RPMI7951 (cell line): ENCODE measurements at places on chromosomes 5 and 9.

DNA sequence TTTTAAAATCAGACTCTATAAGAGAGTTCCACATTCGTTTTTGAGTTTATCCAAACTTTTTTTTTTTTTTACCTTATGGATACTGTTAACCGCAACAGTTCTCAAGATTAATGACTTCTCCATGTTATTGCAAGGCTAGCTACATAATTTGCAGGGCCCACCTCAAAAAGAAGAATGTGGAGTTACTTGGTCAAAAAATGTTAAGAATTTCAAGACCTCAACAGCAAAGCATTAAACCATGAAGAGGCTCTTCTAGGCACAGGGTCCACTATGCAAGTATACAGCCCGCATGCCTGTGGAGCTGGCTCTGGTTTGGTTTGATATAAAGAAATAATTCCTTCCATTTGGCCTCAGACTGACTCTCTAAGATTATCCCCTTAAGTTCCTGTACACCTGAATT lies 133.3 kb upstream of the TLX3 start:
- no peak for DNase-seq

DNA sequence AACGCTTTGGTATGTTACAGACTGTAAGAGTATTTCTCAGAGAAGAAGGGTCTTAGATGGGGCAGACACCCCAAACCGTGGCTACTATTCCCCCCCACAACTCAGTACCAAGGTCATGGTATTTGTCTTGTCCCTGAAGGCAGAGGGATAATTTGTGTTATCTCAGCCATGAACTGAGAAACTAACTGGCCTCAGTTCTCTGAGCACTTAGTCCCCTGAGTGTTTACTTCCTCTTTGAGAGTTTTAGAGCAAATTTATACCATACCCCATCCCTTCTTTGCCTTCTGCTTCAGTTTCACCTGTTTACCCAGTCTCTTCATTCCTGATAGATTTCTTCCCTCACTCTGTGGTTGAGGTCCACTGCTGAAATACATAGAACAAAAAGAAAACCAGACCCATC lies 183.9 kb downstream of the LRRC70 start:
- no peak for DNase-seq

DNA sequence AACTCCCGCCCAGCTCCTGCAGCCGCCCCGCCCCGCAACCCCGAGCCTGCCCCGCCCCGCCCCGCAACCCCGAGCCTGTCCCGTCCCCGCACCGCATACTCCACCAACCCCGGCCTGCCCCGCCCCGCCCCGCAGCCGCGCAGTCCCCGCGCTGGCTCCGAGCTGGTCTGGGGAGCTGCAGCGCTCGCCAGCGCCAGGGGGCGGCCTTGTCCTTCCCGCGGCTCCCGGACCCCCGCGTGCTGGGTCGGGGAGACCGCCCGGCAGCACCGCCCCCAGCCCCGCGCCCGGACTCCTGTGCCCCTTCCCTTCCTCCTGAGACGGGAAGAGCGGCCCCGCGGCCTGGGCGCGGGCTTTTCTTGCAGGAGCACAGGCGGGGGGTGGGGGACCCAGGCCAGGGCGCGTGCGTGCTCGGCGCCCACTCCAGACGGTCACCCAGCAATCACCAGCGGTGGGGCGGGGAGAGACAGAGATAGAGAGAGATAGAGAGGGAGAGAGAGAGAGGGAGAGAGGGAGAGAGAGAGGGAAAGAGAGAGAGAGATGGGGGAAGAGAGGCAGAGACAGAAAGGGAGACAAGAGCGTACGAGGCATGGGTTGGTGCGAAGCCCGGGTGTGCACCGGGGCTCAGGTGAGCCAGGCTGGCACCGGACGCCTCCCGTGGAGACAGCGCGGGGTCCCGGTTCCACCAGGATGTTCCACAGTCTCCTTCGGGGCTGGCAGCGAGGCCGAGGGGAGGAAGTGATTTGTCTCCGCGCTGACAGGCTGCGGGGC lies 14.7 kb upstream of the TMEM250 start:
- DNase-seq: no peak

DNA sequence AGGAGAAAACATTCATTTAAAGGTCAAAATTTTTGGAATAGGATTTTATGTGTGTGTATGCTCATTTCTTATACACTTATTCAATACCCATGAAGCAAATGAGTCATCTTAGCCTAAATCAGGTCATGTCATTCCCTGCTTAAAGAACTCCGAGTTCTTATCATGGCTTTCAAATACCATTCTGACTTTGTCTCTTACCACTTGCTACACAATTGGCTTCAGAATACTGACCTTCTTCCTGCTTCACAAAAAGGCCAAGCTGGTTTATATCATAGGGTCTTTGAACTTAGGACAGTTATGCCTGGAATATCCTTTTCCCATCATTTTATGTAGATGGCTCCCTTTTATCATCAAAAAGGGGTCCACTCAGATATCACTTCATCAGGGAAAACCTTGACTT lies 652.2 kb upstream of the WWC1 start:
- DNase-seq: peak; percentile 33

DNA sequence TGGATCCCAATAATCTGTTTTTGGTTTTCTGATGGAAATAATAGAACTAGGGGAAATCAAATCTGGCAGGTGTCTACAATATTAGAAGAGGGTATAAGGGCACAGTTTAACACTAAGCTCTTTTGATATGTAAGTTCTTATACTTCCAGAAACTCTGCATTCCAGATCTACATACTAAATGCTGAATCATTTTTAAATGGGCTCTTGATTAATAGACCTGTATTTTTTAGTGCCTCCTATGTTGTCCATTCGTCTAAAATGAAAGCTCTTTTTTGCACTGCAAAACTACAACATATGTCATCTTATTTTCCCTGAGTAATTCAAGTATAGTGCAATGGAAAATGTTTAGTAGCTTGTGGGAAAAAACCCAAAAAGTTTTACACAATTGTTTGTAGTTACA lies 44.2 kb downstream of the NR6A1 start:
- no peak for DNase-seq

DNA sequence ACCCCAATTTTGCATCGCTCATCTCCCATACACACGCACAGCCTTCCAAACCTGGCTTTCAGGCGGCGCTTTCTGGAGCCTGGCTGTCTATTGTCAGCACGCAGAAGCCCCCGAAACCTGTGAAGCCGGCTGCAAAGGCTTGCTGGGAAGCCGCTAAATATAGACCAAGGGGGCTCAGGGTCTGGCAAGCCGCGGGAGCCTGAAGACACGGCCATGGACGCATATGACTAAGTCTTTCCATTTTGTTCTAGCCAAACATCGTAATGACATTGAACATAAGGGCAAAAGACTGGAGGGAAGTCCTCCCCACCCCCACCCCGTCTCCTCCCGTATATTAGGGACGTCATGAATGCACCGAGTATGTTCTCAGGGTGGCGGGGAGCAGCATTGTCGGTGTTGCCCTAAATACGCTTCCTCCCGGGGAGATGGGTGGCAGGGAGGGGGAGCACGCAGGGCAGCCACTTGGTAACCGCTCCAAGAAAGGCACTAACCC lies 1.1 kb downstream of the CTNND2 start:
- no peak for DNase-seq

DNA sequence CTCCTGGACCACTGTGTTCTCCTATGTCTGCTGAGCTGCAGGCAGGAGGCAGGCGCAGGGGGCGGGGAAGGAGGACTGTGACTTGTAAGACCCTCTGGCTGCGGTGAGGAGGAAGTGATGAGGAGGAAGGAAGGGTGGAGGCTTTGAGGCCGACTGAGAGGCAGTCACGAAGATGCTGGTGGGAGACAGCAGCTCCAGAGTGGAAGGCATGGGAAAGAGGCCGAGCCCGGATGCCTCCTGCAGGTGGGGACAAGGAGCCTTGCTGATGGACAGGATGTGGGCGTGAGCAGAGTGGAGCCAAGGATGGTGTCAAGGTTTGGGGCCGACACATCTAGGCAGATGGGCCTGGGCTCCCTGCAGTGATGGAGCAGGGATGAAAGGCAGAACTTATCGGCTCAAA lies 74.3 kb upstream of the ICE1 start:
- no peak for DNase-seq

GRCh38 chr9:83598487-83598886 lies 24.5 kb upstream of the IDNK start:
- no peak for DNase-seq

GRCh38 chr5:905139-905642 lies 12.5 kb downstream of the TRIP13 start:
- DNase-seq: no peak

DNA sequence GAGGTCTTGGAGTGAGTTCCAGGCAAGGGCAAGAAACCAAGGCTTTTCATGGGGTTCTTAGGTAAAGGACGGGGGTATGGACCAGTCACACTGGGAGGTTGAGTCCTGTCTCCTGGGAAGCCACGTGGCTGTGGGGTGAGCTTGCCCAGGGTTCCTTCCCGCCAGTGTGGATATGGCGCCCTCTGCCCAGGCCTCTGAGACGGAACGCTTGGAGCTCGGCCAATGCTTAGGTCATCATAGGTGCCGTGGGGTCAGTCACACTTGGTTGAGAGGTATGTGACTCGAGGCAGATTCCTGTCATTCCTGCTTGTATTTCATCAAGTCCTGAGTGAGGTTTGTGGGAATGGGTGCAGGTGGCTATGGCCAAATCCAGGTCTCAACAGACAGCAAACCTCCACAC lies 46.2 kb downstream of the TENT4A start:
- DNase-seq: peak; percentile 32

DNA sequence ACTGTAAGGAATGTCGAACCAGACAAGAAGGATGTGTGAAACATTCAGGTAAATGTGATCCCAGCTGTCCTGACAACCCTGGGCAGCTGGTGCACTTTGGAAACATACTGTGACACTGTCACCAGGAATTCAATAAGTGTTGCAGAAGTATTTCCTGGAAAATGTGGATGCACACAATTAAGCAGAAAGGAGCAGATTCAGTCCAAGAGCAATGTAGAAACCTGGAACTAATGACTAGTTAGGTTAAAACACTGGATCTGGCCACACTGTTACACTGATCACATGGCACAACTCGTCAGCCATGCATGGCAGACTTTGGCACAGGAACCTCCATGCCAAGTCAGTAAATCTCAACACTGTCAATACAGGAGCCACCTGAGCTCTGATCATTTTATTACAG lies 109.0 kb downstream of the FAM174A start:
- no peak for DNase-seq

GRCh38 chr9:86494644-86495111 lies 140.5 kb upstream of the TUT7 start:
- DNase-seq: peak; percentile 42

GRCh38 chr9:107397076-107398044 lies 92.2 kb downstream of the KLF4 start:
- peak; percentile 62 for DNase-seq

DNA sequence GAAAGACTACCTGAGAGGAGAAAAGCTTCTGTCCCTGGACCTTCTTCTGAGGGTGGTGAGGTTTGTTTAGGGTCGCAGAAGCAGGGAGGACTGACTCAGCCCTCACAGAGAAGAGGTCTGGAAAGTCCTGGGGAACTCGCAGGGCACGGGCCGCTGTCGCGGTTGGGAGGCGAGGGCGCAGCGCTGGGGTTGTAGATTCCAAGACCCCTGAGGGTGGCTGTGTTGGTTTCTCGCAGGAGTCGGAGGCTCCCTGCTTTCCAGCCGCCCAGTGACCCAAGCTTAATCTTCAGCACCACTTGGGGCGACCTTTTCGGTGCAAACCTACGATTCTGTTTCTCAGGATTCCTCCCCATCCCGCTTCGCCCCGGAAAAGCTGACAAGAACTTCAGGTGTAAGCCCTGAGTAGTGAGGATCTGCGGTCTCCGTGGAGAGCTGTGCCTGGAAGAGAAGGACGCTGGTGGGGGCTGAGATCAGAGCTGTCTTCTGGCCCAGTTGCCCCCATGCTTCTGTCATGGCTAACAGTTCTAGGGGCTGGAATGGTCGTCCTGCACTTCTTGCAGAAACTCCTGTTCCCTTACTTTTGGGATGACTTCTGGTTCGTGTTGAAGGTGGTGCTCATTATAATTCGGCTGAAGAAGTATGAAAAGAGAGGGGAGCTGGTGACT lies 482 bp downstream of the SLC27A6 start:
- DNase-seq: no peak

DNA sequence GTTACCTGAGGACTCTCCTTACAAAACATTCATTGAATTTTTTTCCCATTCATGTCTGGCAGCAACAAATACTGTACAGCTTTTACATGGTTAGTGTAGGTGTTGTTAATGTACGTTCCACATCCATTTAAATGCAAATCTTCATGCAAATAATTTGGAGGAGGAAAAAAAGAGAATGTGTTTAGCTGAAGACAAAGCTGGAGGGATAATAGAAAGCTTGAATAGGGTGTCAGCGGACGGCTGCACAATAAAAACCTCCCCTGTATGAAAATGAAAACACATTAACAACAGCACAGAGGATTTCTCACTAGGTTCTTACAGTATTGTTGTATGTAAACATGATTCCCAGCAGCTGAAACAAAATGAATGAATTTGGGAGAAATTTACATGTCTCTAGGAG lies 231.5 kb downstream of the ZNF608 start:
- no peak for DNase-seq

GRCh38 chr5:55324815-55325418 lies 17.1 kb downstream of the MTREX start:
- DNase-seq: peak; percentile 31

DNA sequence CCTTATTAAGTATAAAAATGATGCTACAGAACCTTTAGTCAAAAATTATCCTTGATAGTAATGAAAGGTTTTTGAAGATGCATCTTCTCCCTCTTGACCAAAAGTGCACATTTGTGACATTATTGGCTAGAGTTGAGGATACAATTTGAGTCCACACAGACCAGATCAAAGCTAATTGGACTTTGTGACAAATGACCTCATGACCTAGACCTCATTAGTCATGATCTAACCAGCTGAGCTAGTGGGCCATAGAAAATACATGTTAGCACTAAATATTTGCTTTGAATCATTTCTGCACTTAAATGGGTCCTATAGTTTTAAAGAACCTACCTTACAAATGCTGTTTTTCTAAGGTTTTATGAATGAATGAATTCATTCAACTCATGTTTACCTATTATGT lies 182.1 kb downstream of the RFX3 start:
- peak; percentile 9 for DNase-seq

- no peak for DNase-seq
Observed at GRCh38 chr5:151617841-151618710, 26.9 kb upstream of the FAT2 start.

GRCh38 chr5:16539169-16539666 lies 73.6 kb upstream of the ZNF622 start:
- DNase-seq: peak; percentile 75
